ENCODE measurements at places on chromosomes 3 and 15.

GRCh38 chr3:130609166-130609979 is 92.4 kb downstream of the COL6A6 start:
- no peak for DNase-seq

- DNase-seq, result no peak
Observed at GRCh38 chr15:38134252-38134651, 118.4 kb upstream of the SPRED1 start.

DNA sequence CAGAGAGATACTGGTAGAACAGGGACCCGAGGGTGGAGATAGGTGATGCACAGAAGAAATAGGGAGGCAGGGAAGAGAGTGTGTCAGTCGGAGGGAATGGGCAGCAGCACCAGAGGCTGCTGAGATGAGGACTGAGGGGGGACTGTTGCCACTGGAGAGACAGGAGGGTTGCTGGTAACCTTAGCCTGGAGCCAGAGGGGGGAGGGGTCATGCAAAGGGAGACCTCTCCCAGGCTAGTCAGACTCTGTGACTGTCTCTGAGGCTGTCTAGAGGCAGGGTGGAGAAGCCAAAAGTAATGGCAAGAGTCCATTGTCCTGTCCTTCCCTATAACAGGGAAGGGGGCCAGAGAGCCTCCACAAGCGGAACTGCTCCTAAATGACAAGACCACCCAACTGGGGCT is 2.1 kb upstream of the DLEC1 start:
- no peak for DNase-seq

- no peak for DNase-seq
Observed at GRCh38 chr3:8635631-8636030, 9.0 kb downstream of the SSUH2 start.

DNA sequence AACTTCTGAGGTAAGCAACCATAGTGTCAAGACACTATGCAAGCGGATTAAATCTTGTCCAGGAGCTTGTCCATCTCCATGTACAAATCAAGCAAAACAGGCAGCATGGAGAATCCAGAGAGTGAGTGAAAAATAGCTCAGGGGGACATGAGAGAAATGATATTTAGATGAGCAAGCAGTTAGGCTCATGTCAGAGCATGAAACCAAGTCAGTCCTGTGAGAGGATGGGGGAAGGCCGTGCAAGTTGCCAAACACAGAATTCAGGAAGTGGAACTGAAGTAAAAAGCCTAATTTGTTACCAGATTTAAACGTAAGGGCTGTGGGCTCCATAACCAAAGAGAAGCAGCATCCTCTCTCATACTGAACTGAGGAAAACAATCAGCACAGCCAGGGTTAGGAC is 995.9 kb downstream of the MCTP2 start:
- DNase-seq, result no peak

- no peak for DNase-seq
Observed at GRCh38 chr3:27629366-27629765, 92.8 kb downstream of the EOMES start.

- no peak for DNase-seq
Observed at GRCh38 chr3:85838921-85839320, 880.1 kb downstream of the CADM2 start.

- no peak for DNase-seq
Observed at GRCh38 chr3:72316501-72317279, 531.6 kb downstream of the SHQ1 start.

Measured in activated CD4-positive, alpha-beta T cell treated with anti-CD3 and anti-CD28 coated beads for 36 hours (primary cell).